ENCODE measurements at places on chromosomes 4 and X. TPM values are rescaled to one million over a fixed set of nuclear protein-coding genes. Genes with fewer than 3 reads are reported as not detected.

The AFM gene
- polyA plus RNA-seq = 16.7 TPM

The GPR34 gene
- polyA plus RNA-seq = 5.4 TPM

The SSX3 gene
- not detected for polyA plus RNA-seq

The GPC3 gene
- polyA plus RNA-seq = 1,367 TPM

The SLITRK4 gene
- polyA plus RNA-seq = 17.9 TPM

The GATA1 gene
- 0.48 TPM for polyA plus RNA-seq

The DIPK2B gene
- 9.9 TPM for polyA plus RNA-seq

GRCh38 chr4:40954088-40954668 is 204.4 kb downstream of the NSUN7 start:
- no peak for DNase-seq

GRCh38 chr4:164212134-164212533 is 541.8 kb upstream of the SMIM31 start:
- DNase-seq = no peak

DNA sequence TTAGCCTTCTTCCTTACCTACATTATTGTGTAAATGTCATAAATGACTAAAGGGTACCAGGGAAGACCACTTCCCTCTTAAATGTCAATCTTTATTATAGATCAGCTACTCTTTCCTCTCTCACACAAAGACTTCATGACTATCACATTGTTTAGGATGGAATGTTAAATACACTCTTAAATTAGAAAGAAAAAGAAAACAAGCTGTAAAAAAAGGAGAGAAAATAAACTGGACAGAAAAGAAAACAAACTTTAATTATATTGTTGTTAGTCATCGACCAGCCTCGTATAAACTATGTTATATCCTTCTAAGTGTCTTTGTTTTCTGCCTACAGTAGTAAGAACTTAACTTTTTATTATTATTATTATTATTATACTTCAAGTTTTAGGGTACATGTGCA is 666.4 kb upstream of the NR3C2 start:
- no peak for DNase-seq

DNA sequence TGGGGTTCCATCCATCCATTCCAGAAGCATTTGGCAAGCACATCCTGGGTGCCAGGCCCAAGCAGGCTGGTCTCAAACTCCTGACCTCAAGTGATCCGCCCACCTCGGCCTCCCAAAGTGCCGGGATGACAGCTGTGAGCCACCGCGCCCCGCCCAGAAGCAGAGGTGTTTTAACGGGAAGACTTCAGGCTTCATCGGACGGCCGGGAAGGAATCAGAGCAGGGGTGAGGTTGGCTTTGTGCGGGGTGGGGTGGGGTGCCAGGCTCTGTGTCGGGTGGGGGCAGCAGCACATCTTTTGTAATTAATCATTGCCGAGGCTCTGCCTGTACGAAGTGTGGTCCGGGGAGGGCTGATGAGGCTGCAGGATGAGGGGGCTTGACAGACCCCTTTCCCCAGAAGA is 5.1 kb upstream of the SLC25A6 start:
- DNase-seq = no peak

DNA sequence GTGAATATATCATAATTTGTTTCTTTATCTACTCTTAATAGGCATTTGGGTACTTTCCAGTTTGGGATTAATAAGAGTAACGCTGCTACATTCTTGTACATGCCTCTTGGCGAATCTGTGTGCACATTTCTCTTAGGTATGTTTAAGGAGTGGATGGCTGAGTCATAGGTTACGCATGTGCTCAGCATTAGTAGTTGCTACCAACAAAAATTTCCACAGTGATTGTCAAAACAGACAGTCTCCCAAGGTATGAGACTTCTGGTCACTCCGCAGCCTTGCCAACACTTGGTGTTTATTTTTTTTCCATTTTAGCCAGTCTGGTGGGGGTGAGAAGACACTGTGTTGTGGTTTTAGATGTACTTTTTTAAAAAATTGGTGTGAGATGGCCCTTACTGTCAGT is 44.6 kb downstream of the FGFBP1 start:
- no peak for DNase-seq

DNA sequence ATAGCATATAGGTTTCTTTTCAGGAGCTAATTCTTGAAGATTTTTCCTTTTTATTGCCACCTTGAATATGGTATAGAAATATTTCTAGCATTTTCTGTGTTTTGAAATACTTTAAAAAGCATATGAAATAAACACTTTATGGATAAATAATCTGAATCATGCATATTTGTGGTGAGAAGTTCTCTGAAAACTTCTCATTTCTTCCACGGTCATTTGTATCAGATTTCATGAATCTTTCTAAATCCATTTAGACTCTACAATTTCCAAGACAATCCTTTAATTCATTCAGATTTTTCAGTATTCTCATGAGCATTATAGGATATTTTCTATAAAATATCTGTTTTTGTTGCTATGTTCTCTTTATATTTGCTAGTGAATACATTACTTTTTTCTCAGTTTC is 16.2 kb upstream of the CA5B start:
- no peak for DNase-seq

DNA sequence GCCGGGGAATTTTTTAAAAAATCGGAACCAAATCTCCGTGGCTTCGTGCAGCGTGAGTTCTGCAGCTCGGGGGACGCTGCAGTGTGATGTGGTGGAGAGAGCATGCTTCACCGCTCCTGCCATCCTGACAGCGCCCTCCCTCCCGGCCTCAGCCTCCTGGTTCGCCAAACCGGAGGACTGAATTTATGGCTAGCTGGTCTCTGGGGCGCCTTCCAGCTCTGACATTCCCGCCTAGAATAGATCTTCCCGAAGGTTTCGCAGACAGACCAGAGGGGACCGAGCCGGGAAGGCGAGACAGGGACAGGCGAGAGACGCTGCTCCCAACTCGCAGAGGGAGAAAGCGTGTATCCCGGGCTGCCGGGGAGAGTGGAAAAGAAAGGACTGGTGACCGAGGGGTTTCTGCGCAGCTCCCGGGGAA is 25.9 kb downstream of the HOPX start:
- no peak for DNase-seq

DNA sequence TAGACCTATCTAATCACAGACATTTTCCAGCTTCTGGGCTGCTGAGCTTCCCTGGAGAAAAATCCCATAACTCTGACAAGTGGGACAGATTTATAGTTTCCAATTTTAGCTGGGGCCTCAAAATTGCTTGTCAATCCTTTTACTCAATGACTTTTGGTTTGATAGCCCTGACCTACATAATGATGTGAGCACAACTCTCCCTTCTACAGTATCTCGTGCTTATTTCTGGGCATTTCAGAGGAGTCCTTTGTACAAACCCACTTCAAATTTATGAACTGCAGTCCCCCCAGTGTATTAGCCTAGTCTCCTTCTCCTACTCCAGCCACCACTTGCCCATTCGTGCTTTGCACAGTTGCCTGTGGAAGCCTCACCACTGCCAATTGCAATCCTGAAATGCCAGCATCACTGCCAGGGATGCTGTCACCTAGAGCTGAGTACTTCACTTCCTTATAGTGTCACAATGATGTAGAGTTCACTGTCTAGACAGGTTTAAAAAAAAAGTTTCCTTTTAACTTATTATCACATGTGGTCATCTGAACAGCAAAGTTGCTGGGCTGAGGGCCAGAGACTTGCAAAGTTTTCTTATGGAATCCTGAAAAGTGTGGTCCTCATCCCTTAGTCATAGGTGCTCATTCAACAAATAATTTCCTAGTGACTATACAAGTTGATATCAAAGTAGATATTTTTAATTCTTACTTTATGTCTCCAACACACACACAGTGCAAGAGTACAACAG is 21.2 kb downstream of the TRAM1L1 start:
- DNase-seq = no peak

DNA sequence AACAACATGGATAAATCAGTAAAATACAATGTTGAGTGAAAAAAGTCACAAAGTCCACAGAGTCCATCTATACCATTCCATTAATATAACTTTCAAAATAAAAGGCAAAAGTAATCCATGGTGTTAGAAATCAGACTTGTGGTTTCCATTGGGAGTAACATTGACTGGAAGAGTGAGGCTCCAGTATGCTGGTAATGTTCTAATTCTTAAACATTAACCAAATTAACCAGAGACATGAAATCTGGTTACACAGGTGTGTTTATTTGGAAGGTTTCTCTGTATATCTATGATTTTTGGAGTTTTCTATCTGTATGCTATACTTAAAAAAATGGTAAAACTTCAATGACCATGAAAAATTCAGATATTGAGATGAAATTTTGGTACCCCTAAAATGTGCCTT is 42.6 kb downstream of the SULT1B1 start:
- no peak for DNase-seq

DNA sequence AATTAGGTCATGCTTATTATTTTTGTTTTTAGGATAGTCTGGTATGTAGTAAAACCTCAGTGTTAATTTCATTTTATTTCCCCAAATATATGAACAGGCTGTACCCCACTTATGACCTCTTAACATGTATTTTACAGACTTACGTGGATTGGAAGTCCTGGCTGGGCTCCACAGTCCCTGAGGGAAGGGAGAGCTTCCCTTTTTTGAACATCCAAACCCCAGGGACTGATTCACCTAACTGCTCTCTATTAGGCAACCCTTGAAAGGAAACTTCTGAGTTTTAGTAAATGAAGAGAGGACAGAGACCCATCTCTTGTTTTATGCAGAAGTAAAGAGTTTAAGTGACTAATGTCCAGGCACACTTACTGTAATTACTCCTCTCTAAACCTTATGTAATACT is 233.1 kb upstream of the SPRY1 start:
- DNase-seq = no peak

GRCh38 chr4:94486372-94486801 is 34.6 kb downstream of the PDLIM5 start:
- no peak for DNase-seq

- no peak for DNase-seq
These were observed 55.0 kb downstream of the PRPS1 start for GRCh38 chrX:107683124-107683895.

Measured in left kidney (tissue), 8 donors.